Activated CD4-positive, alpha-beta T cell treated with anti-CD3 and anti-CD28 coated beads, Interleukin-2, amount 10 ng/mL, durations not matched to agents 7 days and 5 days (primary cell): ENCODE measurements at places on chromosomes 2 and 18. TPM values are rescaled to one million over a fixed set of nuclear protein-coding genes. Genes with fewer than 3 reads are reported as not detected.

DNA sequence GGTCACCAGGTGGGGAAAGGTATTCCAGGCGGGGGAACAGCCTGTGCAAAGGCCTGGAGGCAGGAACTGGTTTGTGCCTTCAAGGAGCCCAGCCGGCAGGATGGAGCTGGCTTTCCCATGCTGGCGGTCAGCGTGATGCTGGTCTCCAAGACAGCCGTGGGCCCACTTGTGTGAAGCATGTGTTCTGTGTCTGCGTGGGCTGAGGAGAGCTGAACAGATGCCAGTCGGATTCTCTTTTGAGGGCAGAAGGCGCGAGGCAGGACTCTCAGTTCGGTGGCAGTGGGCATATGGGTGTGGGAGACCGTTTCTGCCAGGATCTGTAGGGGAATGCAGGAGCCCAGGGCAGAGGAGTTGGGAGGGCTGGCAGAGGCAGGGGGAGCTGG is 191.6 kb downstream of the TWIST2 start:
- no peak overlapping the region for H3K27ac ChIP-seq
- H3K4me1 ChIP-seq: no peaks in the 10 kb centered on the region
- peaks cover under 1% of the 10 kb centered on the region for H3K27me3 ChIP-seq
- H3K36me3 ChIP-seq: no peaks in the 10 kb centered on the region
- DNase-seq: no peak

- no peak for DNase-seq
- no peaks in the 10 kb centered on the region for H3K36me3 ChIP-seq
- H3K27me3 ChIP-seq: peaks cover 40% of the 10 kb centered on the region
- H3K4me1 ChIP-seq: peaks cover 28% of the 10 kb centered on the region
These were observed 796 bp upstream of the DYSF start for GRCh38 chr2:71452565-71452964.

- H3K4me3 ChIP-seq: no peak overlapping the region
- no peak for DNase-seq
- no peaks in the 10 kb centered on the region for H3K27me3 ChIP-seq
- no peaks in the 10 kb centered on the region for H3K4me1 ChIP-seq
- H3K27ac ChIP-seq: no peak overlapping the region
These were observed 365.9 kb downstream of the CELF4 start for GRCh38 chr18:37199741-37200140.

The GAREM2 gene
- 3.5 TPM for total RNA-seq

- H3K4me1 ChIP-seq: no peaks in the 10 kb centered on the region
- no peak overlapping the region for H3K27ac ChIP-seq
- no peaks in the 10 kb centered on the region for H3K36me3 ChIP-seq
- DNase-seq: no peak
- H3K27me3 ChIP-seq: no peaks in the 10 kb centered on the region
These were observed 115.1 kb downstream of the CAPN13 start for GRCh38 chr2:30691948-30692828.

GRCh38 chr2:100903534-100904258 is 83.8 kb downstream of the NPAS2 start:
- no peaks in the 10 kb centered on the region for H3K36me3 ChIP-seq
- peaks cover 17% of the 10 kb centered on the region for H3K4me1 ChIP-seq
- H3K27ac ChIP-seq: no peak overlapping the region
- H3K27me3 ChIP-seq: peaks cover 1% of the 10 kb centered on the region
- no peak for DNase-seq
- no peak overlapping the region for H3K4me3 ChIP-seq

GRCh38 chr2:211401328-211401727 is 844.9 kb downstream of the CPS1 start:
- H3K27me3 ChIP-seq: no peaks in the 10 kb centered on the region
- no peak overlapping the region for H3K27ac ChIP-seq
- no peaks in the 10 kb centered on the region for H3K4me1 ChIP-seq
- H3K4me3 ChIP-seq: no peak overlapping the region
- no peaks in the 10 kb centered on the region for H3K36me3 ChIP-seq

- H3K4me3 ChIP-seq: no peak overlapping the region
- no peaks in the 10 kb centered on the region for H3K4me1 ChIP-seq
These were observed 79.6 kb downstream of the OSBPL6 start for GRCh38 chr2:178273787-178274360.

- peaks cover 14% of the 10 kb centered on the region for H3K36me3 ChIP-seq
- H3K27ac ChIP-seq: peak within 1 kb of the TSS; percentile 97
- H3K27me3 ChIP-seq: peaks cover 2% of the 10 kb centered on the region
- DNase-seq: peak; percentile 79
- H3K4me3 ChIP-seq: peak within 1 kb of the TSS; percentile 88
These were observed at the start of gene ITSN2 for GRCh38 chr2:24360050-24360962. Gene ITSN2, minus strand, starts transcription at chr2:24360536. Its CDS starts 32,454 bp downstream, at chr2:24328082.

GRCh38 chr2:235533616-235534385 is 40.0 kb downstream of the AGAP1 start:
- peaks cover 2% of the 10 kb centered on the region for H3K27me3 ChIP-seq
- no peaks in the 10 kb centered on the region for H3K36me3 ChIP-seq
- no peaks in the 10 kb centered on the region for H3K4me1 ChIP-seq
- H3K4me3 ChIP-seq: no peak overlapping the region
- DNase-seq: no peak
- H3K27ac ChIP-seq: no peak overlapping the region

DNA sequence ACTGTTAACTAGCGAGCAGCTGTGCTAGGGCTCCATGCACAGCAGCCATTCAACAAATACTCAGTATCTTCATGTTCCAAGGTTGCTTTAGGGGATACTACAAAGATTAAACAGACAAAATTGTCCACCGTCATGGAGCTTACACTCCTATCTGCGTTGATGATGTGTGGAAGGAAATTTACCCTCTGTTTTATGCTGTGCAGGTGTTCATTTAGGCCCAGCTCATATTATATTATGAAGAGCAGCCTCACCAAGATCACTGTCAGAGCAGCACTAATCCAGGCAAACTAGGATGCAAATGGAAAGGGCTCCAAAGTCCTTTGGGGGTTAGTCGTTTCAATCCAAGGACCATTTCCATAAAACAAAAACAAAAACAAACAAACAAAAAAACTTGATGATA is 13.4 kb upstream of the WIPF1 start:
- no peaks in the 10 kb centered on the region for H3K27me3 ChIP-seq
- H3K4me3 ChIP-seq: no peak overlapping the region
- H3K27ac ChIP-seq: peak overlapping the region; percentile 82
- peaks cover 64% of the 10 kb centered on the region for H3K36me3 ChIP-seq

The SERPINB10 gene
- not detected for total RNA-seq

The AGXT gene
- not detected for total RNA-seq

DNA sequence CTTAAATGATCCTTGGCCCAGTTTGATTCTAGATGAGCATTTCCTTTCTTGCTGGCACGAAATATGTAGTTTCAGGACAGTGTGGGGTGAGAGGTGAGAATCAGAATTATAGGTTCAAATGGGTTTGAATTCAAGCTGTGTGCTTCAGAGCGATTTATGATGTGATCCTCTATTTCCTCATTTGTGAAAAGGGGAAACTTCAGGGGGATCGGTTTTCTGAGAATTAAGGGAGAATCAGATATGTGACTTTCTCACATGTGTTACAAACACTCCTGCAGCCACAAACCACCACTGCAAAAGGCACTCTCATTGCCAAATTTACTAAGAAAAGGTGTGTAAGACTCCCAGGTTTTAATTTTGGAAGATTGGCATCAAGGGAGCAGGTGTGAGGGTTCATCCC is 24.4 kb downstream of the HK2 start:
- no peak overlapping the region for H3K4me3 ChIP-seq
- H3K4me1 ChIP-seq: peaks cover 39% of the 10 kb centered on the region
- no peak for DNase-seq
- H3K27me3 ChIP-seq: no peaks in the 10 kb centered on the region
- H3K27ac ChIP-seq: no peak overlapping the region
- H3K36me3 ChIP-seq: peaks cover 16% of the 10 kb centered on the region

- H3K4me1 ChIP-seq: peaks cover 51% of the 10 kb centered on the region
- peaks cover 71% of the 10 kb centered on the region for H3K36me3 ChIP-seq
- H3K4me3 ChIP-seq: no peak overlapping the region
- peak overlapping the region; percentile 59 for H3K27ac ChIP-seq
- H3K27me3 ChIP-seq: no peaks in the 10 kb centered on the region
These were observed 22.4 kb downstream of the RRM2 start for GRCh38 chr2:10144771-10145518.

The COL3A1 gene
- total RNA-seq: not detected

DNA sequence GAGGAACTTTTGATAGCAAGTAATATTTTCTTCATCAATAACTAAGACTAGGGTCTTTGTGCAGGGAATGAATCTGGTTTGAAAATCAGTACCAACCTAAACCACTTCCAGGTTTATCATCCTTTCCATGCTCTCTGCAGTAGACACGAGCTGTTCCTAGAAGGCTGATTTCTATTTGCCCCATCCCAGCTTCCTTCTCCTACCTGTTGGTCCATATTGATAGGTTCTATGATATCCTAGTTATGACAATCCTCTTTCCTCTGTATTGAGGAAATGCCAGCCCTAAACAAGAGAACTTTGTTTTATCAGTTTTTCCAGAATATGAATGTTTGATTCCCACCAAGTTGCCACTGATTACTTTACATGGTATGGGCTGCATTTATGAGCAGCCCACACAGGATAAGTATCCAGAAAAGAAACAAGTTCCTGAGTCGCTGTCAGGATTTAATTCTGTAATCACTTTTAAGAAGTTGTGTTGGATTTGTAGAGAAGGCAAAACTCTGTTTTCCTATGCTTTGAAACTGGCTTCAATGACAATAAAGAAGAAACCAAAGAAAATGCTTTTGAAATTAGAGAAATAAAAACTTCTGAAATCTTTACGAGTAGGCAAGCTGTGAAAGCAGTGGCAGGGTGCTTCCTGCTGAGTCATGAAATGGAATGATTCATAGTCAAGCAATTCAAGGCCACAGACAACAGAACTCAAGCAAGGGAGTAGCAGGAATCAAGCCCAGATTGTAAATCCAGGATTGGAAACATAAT is 37.3 kb upstream of the TANK start:
- peaks cover 1% of the 10 kb centered on the region for H3K36me3 ChIP-seq
- DNase-seq: no peak

DNA sequence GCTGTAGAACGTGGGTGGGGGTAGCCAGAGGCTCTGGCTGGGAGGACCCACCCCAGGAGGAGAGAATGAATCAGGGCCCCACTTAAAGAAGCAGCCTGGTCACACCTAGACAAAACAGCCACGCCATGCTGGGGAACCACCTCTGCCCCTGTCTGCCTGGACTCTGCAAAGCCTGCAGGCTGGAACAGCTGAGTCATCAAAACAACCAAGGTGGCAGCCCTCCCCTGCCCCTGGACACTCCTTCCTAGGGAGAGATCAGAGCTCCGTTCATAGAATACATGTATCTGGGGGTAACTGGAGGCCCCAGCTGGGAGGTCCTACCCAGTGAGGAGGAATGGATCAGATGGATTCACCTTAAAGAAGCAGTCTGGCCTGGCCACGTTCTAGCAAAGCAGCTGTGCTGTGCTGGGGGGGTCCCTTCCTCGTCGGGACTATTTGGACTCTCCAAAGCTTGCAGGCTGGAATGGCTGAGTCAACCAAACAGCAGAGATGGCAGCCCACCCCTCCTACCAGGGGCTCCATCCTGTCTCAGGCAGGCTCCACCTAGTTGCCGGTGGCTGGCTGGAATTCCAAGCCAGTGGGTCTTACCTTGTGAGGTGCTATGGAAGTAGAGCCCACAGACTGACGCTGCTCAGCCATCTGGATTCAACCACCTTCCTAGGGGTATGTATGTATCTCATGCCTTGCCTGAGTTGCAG is 50.5 kb upstream of the NT5C1B start:
- no peaks in the 10 kb centered on the region for H3K27me3 ChIP-seq
- H3K4me1 ChIP-seq: no peaks in the 10 kb centered on the region
- H3K27ac ChIP-seq: no peak overlapping the region
- H3K4me3 ChIP-seq: no peak overlapping the region

The STRN gene
- total RNA-seq: 39.5 TPM

DNA sequence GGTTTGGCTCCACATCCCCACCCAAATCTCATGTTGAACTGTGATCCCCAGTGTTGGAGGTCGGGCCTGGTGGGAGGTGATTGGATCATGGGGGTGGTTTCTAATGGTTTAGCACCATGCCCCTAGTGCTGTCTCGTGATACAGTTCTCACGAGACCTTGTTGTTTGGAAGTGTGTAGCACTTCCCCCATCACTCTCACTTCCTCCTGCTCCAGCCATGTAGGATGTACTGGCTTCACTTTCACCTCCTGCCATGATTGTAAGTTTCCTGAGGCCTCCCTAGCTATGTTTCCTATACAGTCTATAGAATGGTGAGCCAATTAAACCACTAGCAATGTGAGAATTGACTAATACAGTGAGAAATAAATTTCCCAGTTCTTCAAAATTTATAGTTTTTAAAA is 325.9 kb downstream of the FSIP2 start:
- DNase-seq: no peak
- no peaks in the 10 kb centered on the region for H3K36me3 ChIP-seq
- H3K27me3 ChIP-seq: no peaks in the 10 kb centered on the region

The COL5A2 gene
- 0.72 TPM for total RNA-seq

- DNase-seq: no peak
- no peak overlapping the region for H3K4me3 ChIP-seq
- H3K27ac ChIP-seq: no peak overlapping the region
- peaks cover 11% of the 10 kb centered on the region for H3K4me1 ChIP-seq
- H3K36me3 ChIP-seq: no peaks in the 10 kb centered on the region
- peaks cover 2% of the 10 kb centered on the region for H3K27me3 ChIP-seq
These were observed 59.6 kb upstream of the TMEM163 start for GRCh38 chr2:134778372-134778771.

The IL1R2 gene
- 0.50 TPM for total RNA-seq
